Caco-2 (cell line): ENCODE measurements at places on chromosomes 13 and 19. TPM values are rescaled to one million over a fixed set of nuclear protein-coding genes. Genes with fewer than 3 reads are reported as not detected.

Gene KLK12
- total RNA-seq = not detected in 2 replicates

Gene ZNF433
- total RNA-seq = 0.75 and 1.3 TPM in 2 replicates

Gene PCSK4
- 6.4 and 9.8 TPM in 2 replicates for total RNA-seq

Gene NOVA2
- 0.05 TPM in 1 of 2 replicates, not detected in the other for total RNA-seq

DNA sequence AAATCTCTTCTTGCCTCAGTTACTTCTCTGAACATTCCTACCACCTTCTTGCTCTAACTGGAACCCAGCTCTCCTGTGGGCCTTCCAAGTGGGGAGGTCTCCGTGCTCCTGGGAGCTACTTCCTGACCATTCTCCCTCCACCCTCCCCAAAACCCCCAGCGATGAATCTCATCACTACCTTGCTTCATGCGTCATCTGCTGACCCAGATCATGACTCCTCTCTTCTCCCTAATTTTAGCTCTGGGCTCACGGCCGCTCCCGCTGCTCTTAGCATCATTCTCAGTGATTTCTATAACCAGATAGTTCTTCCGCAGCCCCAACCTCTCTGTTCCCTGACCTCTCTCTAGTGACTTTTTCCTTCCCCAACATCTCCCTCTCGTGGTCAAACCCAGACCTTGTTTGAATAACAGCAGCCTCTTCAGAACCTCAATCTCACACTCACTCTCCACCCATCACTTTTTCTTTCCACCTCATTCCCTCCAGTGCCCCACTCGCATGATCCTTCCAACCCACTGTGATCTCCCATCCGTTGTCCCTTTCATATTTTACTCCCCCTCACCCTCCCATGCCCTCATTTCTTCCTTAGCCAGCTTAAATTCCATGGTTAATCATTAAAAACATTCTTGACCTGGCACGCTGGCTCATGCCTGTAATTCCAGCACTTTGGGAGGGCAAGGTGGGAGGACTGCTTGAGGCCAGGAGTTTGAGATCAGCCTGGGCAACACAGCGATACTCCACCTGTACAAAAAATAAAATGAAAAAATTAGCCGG, 21.8 kb downstream of the MRPS12 start:
- DNase-seq = peak; percentile 65

GRCh38 chr19:2198317-2198716, 34.6 kb downstream of the DOT1L start:
- DNase-seq = no peak

- DNase-seq = no peak
Measured at GRCh38 chr13:24153347-24153746, 7.2 kb upstream of the SPATA13 start.

DNA sequence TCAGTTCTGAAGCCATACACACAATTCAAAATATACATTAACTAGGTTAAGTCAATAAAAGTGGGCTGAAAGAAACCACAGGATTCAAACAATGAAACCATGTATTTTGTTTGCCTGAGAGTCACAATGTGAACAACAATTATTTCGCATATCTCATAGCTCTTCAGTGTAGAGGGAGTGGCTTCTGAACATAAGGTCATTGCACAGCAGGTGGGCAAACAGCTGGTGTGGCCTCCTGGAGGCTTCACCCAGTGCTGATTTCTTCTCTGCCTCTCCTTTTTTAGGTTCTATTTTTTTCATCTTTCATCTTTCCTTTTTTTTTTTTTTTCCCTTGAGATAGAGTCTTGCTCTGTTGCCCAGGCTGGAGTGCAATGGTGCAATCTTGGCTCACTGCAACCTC, 40.4 kb upstream of the ZNF254 start:
- no peak for DNase-seq

DNA sequence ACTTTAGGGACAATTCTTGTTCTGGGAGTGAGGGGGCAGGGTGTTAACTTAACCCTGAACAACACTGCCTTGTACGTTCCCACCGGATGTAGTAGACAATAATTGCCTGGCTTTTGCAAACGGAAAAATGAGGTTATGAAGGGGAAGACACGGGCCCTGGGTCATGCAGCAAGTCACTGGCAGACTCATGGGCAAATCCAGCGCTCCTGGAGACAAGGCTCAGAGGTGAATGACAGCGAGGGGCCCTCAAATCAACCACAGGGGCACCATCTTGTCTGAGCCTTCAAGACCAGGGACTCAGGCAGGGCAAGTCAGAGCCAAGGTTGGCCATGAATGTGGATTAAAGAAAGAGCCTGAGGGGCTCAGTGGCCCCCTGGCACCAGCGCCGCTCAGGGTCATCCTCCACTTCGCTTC, 2.8 kb downstream of the RASA3 start:
- DNase-seq = no peak

GRCh38 chr13:58302349-58302748, 670.8 kb downstream of the PCDH17 start:
- DNase-seq = no peak

DNA sequence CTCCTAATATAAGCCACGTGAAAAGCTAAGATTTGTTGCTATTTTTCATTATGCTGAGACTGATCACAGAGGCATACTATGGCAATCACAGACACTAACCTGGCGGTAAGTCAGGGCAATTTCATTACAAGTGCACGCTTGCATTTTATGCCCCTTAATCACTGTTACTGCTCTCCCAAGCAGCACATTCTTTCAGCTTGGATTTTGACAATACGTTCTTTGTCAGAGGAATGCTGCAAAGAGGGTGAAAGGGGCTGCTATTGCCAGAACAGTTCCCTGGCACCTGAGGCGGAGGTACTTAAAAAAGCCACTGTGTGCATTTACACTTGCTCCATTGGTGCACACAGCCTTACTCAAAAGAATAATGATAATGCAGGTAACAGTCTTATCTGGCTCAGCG, 346.6 kb downstream of the RFC3 start:
- DNase-seq = no peak

DNA sequence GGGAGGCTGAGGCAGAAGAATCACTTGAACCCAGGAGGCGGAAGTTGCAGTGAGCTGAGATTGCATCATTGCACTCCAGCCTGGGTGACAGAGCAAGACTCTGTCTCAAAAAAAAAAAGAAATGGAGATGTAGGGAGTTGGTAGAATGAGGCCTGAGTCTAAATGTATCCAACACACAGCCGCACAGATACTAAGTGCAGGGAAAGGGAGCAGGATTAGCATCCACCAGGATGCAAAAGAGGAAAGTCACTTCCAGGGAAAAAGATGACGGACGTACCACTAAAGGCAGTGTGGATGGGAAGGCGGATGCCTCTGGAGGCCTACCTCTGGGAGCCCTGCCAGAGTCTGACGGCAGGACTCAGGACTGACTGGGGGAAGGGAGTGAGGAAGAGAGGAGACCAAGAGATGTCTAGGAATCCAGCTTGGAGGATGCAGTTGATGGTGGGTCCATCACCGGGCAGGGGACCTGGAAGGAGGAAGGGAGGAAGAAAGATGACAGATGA, 6.8 kb downstream of the FAM98C start:
- no peak for DNase-seq

DNA sequence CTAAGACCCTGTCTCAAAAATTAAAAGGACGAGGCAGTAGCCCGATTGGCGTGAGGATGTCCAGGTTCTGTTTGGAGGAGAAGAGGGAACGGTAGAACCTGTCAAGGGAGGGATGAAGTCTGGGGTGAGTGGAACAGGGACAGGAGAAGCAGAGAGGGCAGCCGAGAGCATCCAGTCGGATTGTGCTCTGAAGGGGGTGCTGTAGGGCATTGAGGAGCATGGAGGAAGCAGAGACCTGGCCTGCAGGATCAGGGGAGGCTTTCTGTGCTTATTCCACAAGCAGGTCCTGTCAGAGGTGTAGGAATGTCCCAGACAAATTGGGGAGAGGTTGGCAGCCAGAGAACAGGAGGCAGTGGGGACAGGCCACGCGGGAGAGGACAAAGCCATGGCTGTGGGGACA, 14.1 kb downstream of the AP2A1 start:
- DNase-seq = no peak

- DNase-seq = no peak
Measured at GRCh38 chr19:18656337-18657086, 19.7 kb downstream of the KLHL26 start.
